ENCODE measurements at places on chromosomes 6 and 20.

- DNase-seq = peak; percentile 15
Measured at GRCh38 chr6:156250593-156250992, 526.6 kb upstream of the ARID1B start.

DNA sequence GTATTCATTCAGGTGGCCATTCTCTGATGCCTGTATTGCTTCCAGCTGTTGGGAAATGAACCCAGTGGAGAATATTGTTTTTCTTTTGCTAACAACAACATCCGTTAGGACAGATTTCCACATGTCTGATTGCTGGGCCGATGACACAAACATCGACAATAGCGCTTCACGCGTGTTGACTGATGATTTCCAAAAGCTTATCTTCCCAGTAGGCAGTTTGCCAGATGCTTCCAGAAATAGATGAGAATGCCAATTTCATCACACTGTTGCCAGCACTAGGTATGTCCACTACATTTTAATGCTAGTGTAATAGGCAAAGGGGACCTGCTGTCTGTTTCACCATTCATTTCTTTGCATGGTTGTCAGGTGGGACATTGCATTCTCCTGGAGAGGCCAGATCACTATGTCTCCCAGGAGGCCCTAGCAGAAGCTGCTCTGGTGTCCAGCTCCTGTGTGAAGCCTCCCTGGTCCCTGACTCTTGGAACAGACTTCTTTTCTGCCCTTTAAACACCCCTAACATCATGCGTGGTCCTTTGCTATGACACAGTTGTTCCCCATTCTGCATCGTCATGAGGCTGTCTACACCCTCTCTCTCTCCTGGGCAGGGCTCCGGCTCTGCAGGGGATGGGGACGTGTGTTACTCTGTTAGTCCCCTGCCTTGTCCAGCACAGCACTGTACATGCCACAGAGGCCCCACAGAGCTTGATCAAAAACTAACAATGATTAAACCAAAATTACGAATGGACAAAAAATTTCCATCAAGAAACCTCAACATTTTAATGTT, 181.6 kb downstream of the CDH26 start:
- DNase-seq = no peak

DNA sequence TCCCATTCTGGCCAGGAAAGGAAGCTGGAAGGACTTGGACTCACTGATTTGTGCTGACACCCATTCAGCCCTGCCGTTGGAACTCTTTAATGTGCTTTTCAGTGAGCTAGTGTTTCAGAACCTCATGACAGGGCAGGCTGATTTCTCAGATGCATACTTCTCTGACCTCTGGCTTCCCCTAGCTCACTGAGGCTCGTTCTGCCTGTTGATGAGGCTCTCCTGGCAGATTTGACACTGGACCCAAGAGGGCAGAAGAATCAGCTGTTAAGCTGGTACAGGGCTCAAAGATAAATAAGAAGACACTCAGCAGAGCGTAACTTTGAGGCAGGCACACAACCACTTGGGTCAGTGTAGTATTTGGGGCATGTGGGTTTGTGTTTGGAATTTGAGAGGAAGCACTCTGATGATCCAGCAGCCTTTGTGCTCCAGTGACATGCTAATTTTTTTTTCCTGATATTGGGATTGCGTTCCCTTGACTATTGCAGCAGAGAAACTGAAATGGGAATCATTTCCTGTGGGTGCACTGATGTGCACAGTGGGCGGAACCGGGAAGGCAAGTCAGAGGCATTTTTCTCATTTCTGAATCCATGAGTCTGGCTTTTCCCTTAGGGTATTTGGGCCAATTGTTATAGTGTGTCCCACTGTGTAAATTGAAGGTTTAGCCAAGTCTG, 80.2 kb downstream of the CARMIL1 start:
- DNase-seq = no peak

GRCh38 chr20:34385464-34385863, 22.4 kb downstream of the ITCH start:
- DNase-seq = no peak

DNA sequence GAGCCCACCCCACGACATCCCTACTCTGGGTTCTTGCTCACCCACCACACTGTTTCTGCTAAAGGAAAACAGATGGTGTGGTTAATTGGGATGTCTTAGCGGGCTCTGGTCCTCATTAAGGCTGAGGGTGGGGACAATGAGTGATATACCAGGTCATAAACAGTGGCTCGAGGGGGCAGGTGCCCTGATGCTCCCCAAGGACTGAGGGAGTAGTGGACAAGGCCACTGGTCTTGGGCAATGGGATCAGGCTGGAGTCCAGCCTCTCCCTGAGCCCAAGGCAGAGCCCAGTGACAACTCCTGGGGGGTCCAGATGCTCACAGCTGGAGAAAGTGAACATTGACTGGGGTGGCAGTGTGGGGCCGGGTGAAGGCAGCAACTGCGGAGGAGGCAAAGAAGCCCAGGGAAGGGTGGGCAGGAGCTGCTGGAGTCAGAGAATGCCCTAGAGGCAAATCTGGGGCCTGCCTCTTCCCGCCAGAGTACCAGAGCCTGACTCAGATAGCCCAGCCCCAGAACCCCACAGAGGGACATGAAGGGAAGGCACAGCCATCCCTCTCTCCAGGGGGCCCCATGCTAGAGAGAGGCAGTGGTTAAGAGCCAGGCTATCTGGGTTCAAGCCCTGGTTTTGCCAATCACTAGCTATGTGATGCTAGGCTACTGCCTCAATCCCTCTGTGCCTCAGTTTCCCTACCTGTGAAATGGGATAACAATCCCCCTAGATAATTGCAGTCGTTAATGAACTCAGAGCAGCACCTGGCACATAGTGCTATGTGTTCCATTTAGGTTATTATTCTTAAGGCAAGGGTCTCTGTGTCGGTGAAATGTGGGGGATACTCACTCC, 72.3 kb downstream of the MRPL14 start:
- DNase-seq = no peak

- DNase-seq = no peak
Measured at GRCh38 chr6:43823879-43824702, 54.1 kb downstream of the VEGFA start.

DNA sequence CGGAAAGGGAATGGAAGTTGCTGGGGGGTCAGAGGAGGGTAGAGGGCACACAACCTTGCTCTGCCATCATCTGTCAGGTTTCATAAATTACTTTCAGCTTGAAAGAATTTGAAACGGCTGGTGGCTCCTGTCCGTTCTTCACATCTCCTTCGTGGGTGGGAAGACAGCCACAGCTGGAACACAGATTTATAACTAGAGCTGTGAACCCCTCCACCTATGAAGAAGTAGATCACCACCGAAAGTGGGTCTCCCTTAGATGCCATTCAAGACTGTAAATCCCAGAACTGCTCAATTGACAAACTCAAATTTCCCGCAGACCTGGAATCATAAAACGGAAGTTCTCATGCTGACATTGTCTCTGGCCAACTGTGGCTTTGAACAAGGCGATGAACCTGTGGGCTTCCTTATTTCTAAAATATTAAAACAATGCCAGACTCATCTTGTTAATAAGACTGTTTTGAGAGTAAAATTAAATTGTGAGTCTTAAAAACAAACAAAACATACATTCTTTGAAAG, 65.3 kb downstream of the BTBD3 start:
- no peak for DNase-seq

DNA sequence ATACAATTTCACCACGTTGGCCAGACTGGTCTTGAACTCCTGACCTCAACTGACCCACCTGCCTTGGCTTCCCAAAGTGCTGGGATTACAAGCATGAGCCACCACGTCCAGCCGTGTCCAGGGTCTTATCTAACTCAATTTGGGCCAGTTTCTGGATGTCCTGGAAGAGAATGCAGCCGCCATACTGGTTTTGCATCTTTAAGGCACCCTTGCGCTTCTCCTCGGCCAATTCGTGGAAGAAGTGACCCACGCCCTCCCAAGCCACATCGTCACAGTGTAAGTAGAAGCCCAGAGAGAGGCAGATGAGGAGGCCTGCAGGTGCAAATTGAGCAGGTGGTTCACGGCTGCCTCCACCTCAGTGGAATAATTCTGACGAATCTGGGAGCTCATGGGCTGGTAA, 3.7 kb upstream of the ZNF335 start:
- DNase-seq = no peak

DNA sequence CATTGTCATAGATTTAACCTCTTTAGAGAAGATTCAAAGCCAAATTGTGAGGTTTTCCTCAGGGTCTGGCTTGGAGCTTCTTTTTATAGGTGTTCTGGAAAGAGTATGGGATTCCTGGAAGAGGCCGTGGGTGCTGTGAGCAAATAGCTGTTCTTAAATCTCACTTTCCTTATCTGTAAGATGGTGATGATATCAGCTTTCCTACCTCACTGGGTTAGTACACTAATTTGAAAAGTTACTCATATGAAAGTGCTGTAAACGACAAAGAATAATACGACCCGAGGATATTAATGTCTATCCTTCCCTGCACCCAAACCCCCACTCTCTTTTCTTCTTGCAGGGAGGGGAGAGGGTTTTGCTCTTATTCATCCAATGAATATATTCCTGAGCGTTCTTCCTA, 116.9 kb upstream of the ENPP5 start:
- DNase-seq = no peak

- DNase-seq = no peak
Measured at GRCh38 chr6:5840734-5841390, 165.9 kb downstream of the NRN1 start.

DNA sequence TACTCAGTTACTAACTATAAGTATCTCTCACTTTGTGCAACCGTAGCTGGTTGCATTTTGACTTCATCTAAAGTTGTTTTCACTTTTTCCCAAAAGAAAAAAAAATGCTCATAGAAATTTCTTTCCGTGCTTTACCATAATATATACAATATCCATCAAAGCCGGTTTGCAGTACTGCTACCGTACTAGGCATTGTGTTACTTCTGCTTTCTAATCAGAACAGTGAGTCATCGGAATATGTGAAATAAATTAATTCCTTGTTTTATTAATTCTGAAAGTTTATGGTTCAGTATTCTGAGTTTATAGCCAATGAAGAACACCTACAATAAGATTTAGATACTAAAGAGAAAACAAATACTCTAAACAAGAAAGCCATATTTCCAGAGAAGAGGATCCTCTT, 72.5 kb downstream of the TNFRSF21 start:
- DNase-seq = no peak

GRCh38 chr6:136753624-136754023, 38.7 kb downstream of the MAP3K5 start:
- peak; percentile 50 for DNase-seq

DNA sequence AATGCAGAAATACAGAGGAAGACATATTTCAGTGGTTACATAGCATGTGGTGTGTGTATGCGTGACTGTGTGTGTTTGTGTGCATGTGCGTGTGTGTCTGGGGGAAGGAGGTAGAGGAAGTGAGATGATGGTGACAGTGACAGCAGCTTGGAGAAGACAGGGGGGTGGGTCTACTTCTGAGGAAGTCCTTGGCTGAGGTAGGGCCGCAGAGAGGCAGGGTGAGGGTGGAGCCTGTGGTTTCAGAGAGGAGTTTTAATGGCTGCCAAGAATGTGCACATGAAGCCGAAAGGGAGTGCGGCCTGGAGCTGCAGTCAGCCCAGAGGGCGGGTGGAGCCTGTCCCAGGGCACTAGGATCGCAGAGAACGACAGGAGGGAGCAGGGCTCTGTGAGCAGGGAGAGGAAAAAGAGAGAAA, 22.7 kb upstream of the RNF24 start:
- peak; percentile 73 for DNase-seq

GRCh38 chr6:168628732-168629245, 187.8 kb downstream of the SMOC2 start:
- DNase-seq = no peak

- DNase-seq = no peak
Measured at GRCh38 chr6:43383021-43383667, 13.7 kb upstream of the ZNF318 start.

GRCh38 chr20:3189561-3190131, 14.8 kb downstream of the DDRGK1 start:
- no peak for DNase-seq

GRCh38 chr6:5761370-5761769, 245.4 kb downstream of the NRN1 start:
- DNase-seq = no peak

GRCh38 chr6:157173776-157174175, 149.5 kb downstream of the TMEM242 start:
- no peak for DNase-seq

Measured in stimulated activated naive CD4-positive, alpha-beta T cell treated with Interleukin-2 at 50 U/mL for 16 hours (primary cell).